ENCODE measurements at places on chromosomes 4 and X.

- peak; percentile 5 for DNase-seq
Observed at GRCh38 chrX:153598541-153599191, at the start of gene CCNQ. Gene CCNQ (minus strand): TSS chrX:153599139. CDS start chrX:153599073, 66 bp downstream.

- DNase-seq, result no peak
Observed at GRCh38 chr4:86965019-86965976, 30.5 kb downstream of the AFF1 start.

GRCh38 chr4:56130606-56131155 lies 181.9 kb downstream of the CEP135 start:
- DNase-seq, result no peak

GRCh38 chr4:98662626-98663225 lies 4.3 kb upstream of the TSPAN5 start:
- DNase-seq, result peak; percentile 14

- DNase-seq, result no peak
Observed at GRCh38 chrX:43328358-43328946, 327.6 kb upstream of the MAOA start.

GRCh38 chr4:43716721-43717395 lies 731.8 kb downstream of the KCTD8 start:
- no peak for DNase-seq

- no peak for DNase-seq
Observed at GRCh38 chr4:142402156-142402555, 443.9 kb downstream of the INPP4B start.

GRCh38 chrX:130691576-130691975 lies 211.4 kb downstream of the ENOX2 start:
- no peak for DNase-seq

- DNase-seq, result no peak
Observed at GRCh38 chr4:83850435-83850834, 314.5 kb downstream of the GPAT3 start.

DNA sequence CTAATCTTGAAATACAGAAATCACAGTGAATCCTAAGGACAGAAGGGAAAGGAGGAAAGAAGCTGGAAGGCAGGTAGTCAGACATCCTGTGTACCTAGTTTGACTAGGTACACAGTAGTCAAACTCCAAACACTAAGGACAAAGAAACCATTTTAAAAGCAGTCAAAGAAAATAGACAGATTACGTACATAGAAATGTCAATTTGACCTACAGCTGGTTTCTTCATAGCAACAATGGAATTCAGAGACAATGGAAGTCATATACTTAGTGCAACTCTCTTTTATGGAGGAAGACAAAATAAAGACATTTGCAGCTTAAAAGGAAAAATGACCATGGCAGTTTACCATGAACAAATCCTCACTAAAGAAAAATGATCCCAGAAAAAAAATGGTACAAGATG lies 79.0 kb downstream of the NEUROG2 start:
- DNase-seq, result no peak

DNA sequence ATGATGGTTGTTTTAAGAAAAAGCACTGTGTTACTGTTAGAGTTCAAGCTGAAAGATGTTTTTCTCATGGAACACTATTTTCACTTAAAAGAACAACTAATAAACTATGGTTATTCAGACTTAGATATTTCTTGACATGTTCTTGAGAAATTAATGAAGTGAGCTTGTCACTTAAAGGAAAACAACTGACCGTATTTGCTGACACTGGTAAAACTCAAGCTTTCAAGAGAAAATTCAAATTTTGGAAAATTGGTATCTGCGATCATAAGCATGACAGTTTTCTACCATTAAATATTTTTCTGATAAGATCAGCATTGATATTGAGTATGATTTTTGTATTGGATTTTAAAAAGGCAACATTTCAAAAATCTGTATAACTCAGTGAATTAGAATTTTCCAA lies 549.5 kb upstream of the ACTRT1 start:
- DNase-seq, result no peak

- DNase-seq, result no peak
Observed at GRCh38 chr4:115515366-115515765, 401.9 kb upstream of the NDST4 start.

DNA sequence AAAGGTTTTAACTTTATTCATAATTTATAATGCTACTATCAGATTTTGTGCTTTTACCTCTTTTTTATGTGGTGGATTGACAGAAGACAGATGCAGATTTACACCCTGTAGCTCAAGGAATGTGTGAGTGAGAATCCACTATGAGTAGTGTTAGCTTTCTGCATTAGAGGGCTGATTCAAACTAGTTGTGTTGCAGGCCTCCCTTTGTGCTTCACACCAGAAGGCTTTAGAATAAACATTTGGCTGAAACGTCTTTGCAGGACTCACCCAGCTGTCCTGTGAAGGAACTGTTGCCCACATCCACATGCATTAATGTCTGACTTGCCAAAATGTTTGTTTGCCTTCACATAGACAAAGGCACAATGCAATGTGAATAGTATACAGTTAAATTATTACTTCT lies 127.0 kb downstream of the PCDH7 start:
- DNase-seq, result no peak

- DNase-seq, result no peak
Observed at GRCh38 chr4:25592736-25593135, 62.9 kb upstream of the SLC34A2 start.

DNA sequence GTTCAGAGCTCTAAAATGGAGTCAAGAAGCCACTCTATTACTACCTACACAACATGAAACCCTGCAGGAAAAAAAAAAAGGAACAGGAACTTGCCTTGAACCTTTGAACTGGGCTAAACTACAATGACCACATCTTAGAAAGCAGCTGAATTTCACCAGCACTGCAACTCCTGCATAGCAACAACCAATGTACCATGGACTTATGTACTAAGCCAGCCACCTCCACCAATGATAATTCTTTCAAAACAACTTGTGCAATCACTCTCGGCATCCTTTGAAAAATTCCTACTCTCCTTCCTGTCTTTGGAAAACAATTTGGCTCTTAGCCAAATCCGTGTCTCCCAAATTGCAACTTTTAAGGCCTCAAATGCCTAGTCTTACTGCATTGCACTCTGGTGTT lies 26.8 kb upstream of the FMR1 start:
- no peak for DNase-seq

- DNase-seq, result no peak
Observed at GRCh38 chr4:138869165-138869564, 146.4 kb upstream of the NOCT start.

DNA sequence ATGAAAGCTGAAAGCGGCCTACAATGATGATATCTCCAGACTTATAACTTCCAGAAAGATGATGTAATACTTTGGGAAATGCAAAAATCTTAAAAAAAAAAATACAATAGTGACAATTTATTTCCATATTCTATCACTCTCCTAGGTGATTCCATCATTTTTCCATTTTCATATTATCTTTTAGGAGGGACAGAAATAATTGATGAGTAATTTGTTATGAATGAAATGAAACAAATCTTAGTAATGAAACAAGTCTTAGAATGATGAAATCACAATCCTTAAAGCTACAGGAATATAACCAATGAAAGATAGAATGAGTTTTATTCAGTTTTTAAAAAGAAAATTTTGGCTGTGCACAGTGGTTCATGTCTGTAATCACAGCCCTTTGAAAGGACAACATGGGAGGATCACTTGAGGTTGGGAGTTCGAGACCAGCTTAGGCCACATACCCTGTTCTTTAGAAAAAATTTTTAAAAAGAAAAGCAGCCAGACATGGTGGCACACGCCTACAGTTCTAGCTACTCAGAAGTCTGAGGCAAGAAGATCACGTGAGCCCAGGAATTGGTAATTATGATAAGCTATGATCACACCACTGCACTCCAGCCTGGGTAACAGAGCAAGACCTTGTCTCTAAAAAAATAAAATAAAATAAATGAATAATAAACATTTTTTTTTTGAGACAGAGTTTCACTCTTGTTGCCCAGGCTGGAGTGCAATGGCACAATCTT lies 21.7 kb downstream of the CLOCK start:
- no peak for DNase-seq

DNA sequence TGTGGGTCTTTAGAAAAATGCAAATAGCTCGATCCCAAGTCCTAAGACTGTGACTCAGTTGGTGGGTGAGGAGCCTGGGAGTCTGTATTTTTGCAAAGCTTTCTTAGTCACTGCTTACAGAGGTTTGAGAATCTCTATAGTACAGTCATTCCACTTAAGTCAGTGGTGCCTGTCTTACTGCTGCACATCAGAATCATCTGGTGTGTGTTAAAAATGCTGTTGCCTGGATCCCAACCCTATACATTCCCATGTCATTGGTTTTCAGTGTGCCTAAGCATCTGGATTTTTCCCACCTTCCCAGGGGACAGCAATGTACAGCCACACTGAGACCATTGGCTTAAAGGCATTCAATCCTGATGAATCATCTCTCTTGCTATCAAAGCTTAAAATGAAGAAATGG lies 21.0 kb upstream of the GEMIN8 start:
- no peak for DNase-seq

All from stimulated activated CD8-positive, alpha-beta memory T cell treated with anti-CD3 and anti-CD28 coated beads, Interleukin-15, amount 100 ng/mL, for 4 hours (primary cell).